ENCODE measurements at places on chromosomes 11 and 22.

GRCh38 chr11:111829185-111829968 lies 42.0 kb downstream of the ALG9 start:
- no peak for DNase-seq

GRCh38 chr11:18243783-18244362 lies 4.6 kb downstream of the SAA2 start:
- peak; percentile 68 for DNase-seq

DNA sequence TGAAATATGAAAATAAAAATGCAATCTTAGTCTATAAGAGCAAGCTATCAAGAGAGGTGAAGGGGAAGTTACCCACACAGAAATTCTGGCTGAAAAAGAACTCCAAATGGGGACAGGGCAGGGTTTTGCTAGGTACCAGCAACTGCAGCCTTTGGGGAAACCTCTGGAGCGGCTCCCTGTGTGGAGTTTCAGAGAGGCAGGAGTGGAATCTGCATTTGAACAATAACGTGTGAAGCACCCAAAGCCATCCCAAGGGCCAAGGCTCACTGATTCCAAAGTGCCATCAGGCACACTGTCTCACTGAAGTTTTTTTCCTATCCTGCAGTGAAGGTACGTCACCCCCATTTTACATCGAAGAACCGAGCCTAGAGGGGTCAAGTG lies 87.8 kb downstream of the KCNC1 start:
- DNase-seq, result no peak

- no peak for DNase-seq
Observed at GRCh38 chr11:34214961-34215805, 109.8 kb downstream of the NAT10 start.

- no peak for DNase-seq
Observed at GRCh38 chr11:38323961-38324761, 1726.1 kb upstream of the RAG2 start.

GRCh38 chr22:20577549-20577975 lies 70.2 kb downstream of the MED15 start:
- DNase-seq, result no peak

DNA sequence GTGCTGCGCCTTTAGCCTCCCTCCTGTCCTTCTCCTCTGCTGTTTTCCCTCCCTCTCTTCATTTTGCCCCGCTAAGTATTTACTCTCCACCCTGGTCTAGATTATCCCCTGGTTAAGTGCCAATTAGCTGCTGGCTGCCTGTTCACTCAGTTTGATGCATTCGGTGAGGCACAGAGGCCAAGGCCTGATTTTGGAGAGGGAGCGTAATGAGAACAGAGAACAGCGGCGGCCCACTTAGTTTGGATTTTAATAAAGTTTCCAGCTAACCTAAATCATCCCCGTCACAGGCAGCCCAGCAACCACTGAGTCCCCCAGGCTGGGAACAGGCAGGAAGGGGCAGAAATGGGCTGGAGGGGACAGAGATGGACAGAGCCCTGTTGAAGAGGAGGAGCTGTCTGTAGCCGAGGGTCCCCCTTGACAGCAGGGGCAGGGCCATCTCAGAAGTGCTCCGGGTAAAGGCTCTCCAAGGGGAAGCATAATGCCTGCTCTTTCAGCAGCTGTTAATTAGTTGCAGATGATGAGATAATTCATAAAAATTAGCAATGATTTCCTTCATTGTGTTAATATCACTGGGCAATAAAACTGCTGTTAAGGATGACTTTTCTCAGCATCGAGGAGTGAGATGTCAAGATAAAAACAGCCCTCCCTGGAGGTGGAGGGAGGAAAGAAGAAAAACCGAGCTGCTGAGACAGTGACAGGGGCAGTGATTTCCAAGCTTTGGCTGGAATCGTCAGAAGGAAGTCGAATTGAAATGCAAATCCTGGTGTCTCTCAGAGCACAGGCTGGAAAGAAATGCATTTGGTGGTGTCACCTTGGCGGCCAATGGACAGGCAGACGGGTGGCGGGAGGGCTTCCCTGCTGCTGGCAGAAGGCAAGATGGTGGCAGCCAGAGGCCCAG lies 170.1 kb downstream of the GRIK4 start:
- no peak for DNase-seq

DNA sequence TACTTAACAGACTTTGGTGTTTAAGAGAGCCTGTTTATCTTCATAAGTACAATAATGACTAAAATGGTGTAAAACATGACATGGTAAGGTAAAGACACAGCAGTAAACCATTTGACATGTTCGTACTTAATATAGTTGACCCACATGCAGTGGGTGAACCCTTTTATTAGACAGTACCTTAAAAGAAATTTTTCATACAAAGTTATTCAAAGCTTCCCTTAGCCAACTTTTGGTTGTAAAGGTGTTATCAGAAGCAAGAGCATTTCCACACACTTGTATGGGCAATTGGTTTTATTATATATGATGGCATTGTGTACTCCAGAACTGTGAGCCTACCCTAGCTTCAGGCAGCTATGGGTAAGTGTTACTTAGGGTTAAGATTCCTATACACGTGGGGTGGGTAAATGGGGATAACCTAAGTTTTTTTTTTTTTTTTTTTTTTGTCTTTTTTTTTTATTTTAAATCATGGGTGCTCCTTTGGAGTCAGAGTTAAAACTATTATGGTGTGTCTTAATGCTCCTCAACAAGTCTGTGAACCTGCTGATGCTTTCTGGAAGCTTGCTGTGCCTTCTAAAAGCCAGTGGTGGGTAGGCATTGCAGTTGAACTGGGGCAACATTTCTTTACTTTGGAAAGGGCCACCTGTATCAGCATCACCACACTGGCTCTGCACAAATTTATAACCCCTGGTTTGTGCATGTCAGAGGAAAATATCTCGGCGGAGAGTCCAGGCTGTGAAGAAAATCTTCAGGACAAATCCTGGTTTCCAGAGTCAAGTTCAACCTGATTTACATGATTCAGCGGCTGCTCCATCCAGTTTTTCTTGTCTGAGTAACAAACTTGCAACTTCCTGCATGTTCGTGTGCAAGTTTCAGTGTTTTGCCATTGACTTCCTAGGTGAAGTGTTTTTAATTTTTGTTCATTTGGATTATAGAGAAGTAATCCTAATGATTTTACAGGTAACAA lies 3.3 kb downstream of the PCF11 start:
- no peak for DNase-seq

- no peak for DNase-seq
Observed at GRCh38 chr11:103529181-103529684, 420.0 kb downstream of the DYNC2H1 start.

DNA sequence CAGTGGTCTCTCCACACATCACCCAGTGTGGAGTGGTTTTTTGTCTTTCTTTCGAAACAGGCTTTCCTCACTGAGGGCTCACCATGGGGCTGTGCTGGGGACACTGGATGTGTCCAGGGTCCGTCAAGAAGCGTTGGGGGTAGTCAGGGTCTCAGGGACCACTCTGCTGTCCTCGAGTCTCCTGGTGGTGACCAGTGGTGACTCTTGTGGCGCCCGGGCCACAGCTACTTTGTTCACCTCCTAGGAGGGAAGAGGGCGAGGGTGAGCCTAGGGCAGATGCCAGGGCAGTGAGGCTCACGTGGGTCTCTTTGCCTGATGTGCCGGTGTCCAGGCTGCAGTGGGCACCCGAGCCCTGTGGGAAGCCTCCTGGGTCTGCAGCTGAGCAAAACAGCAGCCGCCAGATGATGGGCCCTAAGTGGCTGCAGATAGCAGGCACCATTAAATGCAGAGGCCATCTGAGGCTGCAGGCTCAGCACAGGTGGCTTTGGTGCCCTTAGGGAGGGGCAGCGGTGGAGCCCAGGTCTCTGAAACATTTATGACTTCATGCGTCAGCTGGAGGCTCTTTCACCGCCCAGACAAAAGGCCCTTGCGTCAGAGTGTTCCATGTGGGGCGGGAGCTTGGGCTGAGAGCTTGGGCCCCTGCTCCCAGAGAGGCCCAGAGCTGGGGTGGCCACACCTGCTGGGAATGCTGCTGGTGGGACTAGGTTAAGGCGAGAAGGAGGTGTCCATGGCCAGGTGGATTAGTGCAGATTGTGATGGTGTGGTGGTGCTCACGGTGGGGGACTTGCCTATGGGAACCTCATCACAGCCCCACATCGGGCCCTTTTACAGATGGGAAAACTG lies 29.5 kb downstream of the KCNQ1 start:
- DNase-seq, result no peak

GRCh38 chr22:40281717-40282116 lies 64.6 kb upstream of the ADSL start:
- no peak for DNase-seq

GRCh38 chr11:59199546-59200422 lies 12.9 kb downstream of the MPEG1 start:
- no peak for DNase-seq

DNA sequence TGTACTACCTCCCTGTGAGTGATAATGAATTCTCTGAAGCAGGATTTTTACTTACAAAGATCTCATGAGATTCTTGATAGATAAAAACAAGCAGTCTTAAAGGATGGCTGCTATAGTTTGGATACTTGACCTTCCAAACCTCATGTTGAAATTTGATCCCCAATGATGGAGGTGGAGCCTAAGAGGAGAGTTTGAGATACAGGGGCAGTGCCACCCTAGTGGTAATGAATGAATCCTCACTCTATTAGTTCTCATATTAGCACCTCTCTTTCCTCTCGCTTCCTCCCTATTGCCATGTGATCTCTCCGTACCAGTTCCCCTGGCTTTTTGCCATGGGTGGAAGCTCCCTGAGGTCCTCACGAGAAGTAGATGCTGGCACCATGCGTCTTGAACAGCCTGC lies 37.9 kb upstream of the OR8B8 start:
- no peak for DNase-seq

DNA sequence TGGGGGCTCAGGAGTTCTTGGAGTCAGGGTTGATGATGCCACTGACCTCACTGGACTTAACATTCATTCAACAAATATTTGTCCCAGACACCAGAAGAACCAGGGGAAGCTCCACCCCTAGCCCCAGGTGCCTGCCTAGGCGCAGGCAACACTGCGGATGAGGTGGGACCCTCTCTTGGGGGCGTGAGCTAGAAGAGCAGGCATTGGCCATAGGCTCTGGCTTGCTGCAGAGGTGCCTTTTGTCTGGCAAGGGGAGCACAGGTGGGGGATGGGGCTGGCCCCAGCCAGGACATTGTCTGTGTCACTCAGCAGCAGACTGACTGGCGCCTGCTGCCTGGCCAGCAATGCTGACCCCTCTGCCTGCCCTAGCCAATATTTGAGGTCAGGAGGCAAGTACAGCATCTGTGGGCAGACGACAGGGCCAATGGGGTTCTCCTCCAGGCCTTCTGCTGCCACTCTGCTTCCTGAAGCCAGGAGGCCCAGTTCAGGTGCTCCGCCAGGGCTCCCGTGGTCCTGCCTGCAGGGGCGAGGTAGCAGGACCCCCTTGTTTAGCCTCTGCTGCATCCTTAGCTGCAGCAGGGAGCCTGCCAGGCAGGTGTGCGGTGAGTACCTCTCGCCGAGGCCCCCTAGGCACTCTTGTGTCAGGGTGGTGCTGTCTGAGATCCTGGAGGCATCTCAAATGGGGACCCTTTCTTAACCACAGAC lies 4.0 kb downstream of the LINC01488 start:
- DNase-seq, result no peak

GRCh38 chr22:32409977-32410376 lies 2.1 kb downstream of the RTCB start:
- DNase-seq, result no peak

DNA sequence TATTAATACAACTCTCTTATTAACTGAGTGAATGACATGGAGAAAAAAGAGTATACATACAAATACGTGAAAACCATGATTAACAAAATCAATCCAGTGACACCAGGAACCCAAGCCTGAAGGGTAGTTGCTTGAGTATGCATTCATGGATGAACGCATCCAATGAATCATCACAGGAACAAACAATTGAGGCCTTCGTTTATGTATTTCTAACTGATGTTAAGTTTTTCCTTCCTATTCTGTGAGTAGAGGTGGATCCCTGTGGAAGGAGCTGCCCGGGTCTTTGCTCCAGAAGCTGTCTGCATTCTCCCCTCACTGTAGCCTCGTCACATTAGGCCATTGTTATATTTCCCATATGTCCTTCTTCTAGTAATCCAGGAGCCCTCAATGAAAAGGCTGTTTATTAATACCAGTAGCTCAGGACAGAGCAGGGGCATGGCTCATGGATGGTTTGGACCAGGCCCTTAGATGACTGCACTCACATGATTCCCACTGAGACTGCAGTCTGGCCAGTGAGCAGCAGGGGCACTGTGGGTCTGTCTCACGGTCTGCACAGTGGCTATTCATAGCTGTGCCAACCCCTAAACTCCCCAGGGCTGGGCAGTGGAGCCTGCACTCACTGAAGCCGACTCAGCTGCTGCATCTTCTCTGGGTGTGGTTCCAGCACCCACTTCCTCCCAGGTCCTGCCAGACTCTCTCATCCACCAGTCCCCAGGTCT lies 128.1 kb upstream of the TOP3B start:
- DNase-seq, result no peak

GRCh38 chr11:117535201-117535849 lies 207.7 kb downstream of the CEP164 start:
- no peak for DNase-seq

- no peak for DNase-seq
Observed at GRCh38 chr11:44146931-44147330, 51.5 kb downstream of the EXT2 start.
